Activated naive CD4-positive, alpha-beta T cell (primary cell): ENCODE measurements at places on chromosomes 7 and 10.

- no peak for DNase-seq
These were observed 245.6 kb downstream of the MAD1L1 start for GRCh38 chr7:1987084-1987535.

DNA sequence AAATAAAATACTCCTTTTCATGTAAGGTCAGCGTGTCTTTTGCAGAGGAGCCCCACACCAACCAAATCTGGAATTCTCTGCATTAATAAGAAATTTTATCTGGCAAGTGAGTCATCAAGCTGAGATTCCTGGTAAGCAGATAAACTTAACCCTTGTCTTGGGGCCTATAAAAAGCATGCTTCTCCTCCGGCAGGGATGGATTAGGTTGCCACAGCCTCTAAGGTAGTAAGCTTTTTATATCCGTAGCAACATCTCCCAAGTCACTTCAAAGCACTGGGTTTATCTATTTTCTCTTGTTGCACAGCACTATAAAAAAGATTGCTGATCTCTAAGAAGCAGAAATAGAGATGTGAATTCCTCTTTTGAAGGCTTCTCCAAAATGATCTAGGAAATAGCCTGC, 202.8 kb upstream of the NOBOX start:
- no peak for DNase-seq

- DNase-seq: no peak
These were observed 63.3 kb upstream of the DNAJB12 start for GRCh38 chr10:72417971-72418370.

DNA sequence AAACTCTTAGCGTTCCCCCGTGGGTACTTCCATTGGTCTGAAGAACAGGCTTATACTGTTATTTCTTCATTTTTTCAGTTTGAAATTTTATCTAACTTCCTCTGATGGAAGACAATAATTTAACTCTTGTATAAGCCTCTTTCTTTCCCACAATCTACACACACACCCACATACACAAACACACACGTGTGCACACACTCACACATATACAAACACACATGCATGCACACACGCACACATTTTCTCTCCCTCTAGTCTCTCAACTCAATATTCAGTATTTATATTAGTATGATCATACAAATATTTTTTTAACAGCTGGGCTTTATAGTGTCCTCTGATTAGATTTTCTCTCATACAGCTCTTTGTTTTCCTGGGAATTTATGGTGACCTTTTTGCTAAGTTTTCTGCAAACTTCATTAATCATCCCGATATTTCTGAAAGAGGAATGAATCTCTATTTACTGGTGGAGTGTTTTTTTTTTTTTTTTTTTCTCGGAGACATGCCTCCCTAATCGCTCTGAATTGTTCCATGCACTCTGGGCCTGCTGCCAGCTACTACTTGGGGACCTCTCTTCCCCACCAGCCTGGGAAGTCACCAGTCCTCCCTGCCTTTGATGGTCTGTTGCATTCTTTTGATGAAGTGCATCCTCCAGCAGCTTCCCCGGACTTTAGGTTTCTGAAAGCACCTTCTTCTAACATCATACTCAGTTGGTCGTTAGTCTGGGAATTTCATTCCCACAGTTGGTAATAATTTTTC, 75.5 kb downstream of the ZNF777 start:
- DNase-seq: no peak

- DNase-seq: no peak
These were observed 2.1 kb downstream of the KIF5B start for GRCh38 chr10:32054094-32054493.
